Amniotic epithelial cell (primary cell): ENCODE measurements at places on chromosomes 3 and 15.
A peak's percentile ranks its signal among the peaks of the same experiment; 100 is the strongest.

- DNase-seq: peak; percentile 11
Measured at GRCh38 chr15:33029109-33029652, 165.3 kb downstream of the FMN1 start.

- peak; percentile 87 for DNase-seq
Measured at GRCh38 chr3:12679468-12679867, 15.6 kb upstream of the RAF1 start.

DNA sequence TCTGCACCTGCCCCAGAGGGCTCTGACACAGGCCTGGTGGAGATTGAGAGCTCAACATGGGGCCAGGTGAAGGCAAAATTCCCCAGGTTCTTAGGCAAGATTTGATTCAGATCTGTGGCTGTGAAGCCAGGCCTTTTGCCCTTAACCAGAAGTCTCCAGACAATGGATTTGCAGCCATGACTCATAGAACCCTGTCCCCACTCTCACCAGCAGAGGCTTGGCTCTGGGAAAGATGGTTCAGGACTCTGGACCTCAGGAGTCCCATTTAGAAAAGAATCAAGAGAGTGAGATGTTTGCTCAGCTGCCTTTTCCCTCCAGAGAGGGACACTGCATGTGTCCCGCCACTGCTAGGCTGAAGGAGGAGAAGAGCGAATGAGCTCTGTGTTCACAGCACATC is 361.4 kb upstream of the ICE2 start:
- DNase-seq: peak; percentile 44

- DNase-seq: no peak
Measured at GRCh38 chr15:65077981-65078352, 1.4 kb downstream of the KBTBD13 start.

DNA sequence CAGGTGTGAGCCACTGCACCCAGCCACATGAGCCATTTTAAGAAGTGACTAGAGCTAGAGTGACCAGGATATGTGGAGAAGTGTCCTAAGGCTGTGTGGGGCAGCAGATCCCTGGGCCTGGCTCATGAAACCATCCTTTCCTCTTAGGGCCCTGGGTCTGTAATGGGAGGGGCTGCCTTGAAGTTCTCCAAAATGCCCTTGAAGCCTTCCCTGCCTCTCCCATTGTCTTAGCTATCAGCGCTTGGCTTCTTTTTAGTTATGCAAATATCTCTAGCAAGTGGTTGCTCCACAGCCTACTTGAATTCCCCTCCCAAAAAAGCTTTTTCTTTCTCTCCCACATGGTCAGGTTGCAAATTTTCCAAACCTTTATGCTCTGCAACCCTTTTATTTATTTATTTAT is 112.4 kb upstream of the SPATA16 start:
- no peak for DNase-seq

GRCh38 chr3:50651445-50651844 is 23.3 kb upstream of the DOCK3 start:
- DNase-seq: no peak

DNA sequence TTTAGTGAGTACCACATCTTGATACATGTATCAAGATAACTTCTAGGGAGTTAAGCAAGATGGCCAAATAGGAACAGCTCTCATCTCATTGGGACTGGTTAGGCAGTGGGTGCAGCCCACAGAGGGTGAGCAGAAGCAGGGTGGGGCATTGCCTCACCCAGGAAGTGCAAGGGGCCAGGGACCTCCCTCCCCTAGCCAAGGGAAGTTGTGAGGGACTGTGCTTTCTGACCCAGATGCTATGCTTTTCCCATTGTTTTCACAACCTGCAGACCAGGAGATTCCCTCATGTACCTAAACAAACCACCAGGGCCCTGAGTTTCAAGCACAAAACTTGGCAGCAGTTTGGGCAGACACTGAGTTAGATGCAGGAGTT is 665.0 kb upstream of the CBLB start:
- DNase-seq: no peak

- no peak for DNase-seq
Measured at GRCh38 chr15:62544446-62544845, 379.4 kb upstream of the C2CD4B start.

DNA sequence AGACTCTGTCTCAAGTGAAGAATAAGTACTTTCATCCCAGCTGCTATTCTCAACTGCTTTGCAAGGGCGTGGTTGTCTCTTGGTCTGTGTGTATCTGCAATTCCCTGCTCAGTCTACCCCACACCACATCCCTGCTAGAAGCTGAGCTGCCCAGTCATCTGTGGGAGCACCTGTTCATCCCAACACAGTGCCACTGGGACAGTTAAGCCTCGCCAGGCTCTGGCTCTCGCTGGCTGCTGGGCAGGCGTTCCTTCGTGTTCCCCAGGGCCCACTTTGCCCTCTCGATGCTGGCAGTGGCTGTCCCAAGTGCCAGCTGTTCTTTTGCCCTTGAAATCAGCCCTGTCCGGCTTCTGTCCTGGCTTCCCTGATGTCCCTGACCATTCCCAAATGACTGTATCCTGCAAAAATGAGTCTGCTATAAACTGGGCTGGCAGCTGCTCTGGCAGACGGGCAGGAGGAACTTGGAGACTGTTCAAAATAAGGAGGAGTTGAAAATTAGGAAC is 91.6 kb upstream of the KLHL25 start:
- no peak for DNase-seq

- no peak for DNase-seq
Measured at GRCh38 chr15:69815793-69816192, 281.9 kb downstream of the TLE3 start.

DNA sequence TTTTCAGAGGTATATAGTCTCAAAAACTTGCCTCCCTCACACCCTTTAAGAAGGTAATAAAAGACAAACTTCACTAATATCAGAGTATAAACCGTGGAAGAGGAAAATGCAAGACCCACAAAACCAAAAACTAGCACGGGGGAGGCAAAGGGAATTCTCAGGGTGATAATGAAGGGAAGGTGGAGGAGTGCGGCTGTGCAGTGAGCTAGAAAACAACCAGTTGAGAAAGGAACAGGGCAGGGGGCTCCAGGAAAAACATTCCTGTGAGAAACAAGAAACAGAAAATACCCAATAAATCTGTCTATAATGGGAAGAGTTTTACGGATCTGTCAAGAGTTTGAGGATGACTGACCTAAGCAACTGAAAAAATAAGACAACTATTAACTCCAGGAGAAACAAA is 31.6 kb downstream of the TAMM41 start:
- no peak for DNase-seq

GRCh38 chr3:150734795-150735119 is 28.2 kb downstream of the SIAH2 start:
- DNase-seq: no peak

DNA sequence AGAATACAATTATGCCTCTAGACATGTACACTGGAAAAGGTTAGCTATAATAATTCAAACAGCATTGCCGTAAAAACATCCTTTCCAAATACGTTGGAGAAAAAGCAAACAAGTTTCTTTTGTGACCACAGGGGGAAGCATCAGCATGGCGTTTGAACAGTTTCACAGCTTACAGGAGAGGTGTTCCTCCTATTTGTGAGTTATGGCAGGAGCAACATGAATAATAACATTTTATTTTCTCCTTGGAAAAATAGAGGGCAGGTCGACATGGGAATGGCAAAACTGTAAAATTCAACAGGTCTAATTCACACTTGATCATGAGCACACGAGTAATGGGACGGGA is 39.7 kb upstream of the GADL1 start:
- DNase-seq: peak; percentile 60

DNA sequence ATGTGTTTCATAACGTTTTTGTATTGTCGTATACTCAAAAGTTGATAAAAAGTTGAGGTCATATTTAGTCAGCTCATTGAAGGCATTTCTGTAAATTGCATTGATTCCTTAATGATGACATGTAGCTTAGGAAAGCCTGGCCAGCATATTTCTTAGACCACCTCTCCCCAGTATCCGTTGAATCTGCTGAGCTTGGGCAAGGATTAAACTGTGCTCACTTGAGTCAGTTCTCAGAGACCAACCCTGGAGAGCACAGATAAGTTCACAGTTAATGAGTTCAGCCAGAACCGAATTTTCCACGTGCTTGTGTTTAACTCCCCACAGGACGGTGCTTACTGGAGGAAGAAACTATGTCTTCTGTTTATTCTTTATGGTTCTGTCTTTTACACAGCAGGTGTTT is 132.7 kb downstream of the SLC25A26 start:
- peak; percentile 89 for DNase-seq

DNA sequence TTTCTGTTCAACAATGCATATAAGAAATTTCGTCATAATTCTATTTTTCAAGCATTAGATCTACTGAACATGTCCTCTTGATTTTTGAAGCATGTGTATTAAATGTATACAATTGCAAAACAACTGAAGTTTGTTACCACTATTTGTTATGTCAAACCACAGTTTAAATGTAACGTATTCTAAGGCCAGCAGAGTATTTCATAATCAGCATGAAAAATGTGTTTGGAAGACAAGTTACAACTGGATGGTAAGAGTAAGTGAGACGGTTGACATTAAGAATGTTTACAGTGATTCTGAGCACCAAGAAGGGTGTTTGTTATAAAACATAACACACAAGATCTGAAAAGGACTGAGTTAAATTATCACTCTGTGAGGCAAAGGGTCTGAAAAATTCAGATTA is 738.4 kb downstream of the PLOD2 start:
- DNase-seq: peak; percentile 2

DNA sequence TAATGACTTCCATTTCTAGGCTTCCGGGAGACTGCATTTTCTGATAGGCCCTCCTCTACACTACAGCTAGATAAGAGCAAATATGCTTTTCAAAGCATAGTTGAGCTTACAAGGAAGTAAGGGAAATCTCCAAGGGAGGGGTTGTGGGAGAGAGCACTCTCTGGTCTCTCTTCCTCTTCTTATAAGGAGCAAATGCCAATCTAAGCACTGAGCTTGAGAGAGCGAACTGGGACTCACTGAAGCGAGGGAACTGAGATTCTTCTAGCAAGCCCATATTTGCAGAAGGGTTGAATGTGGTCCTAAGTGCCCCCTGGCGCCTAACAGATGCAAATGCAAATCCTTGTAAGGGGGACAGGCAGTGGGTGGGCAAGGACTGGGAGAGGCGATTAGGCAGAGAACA is 164.8 kb downstream of the ERC2 start:
- peak; percentile 51 for DNase-seq

DNA sequence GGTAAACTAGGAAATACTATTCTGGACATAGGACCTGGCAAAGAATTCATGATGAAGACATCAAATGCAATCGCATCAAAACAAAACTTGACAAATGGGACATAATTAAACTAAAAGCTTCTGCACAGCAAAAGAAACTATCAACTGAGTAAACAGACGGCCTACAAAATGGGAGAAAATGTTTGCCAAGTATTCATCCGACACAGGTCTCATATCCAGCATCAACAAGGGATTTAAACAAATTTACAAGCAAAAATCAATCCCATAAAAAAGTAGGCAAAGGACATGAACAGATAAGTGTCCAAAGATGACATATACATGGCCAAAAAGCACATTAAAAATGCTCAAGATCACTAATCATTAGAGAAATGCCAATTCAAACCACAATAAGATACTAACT is 1088.9 kb downstream of the NAALADL2 start:
- no peak for DNase-seq

DNA sequence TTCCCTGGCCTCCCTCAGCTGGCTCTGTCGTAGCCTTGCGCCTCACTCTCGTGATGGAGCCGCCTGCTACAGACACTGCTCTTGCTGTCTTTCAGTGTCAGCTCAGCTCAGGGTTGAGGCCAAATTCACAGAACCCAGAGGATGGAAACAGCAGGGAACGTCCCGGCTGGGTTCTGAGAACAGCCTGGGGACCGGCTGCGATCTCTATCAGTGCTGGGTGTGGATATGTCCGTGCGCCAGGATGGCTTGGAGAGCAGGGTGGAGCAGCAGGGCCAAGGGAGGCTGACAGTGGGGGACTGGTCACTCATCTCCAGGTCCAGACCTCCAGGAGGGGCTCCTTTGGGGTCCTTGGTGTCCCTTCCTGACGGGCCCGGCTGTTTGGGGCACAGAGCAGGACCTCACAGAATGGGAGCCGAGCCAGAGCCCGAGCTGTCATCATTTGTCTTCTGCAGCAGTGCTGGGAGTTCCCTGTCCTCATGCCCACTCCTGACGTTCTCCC is 18.4 kb downstream of the KLF15 start:
- no peak for DNase-seq

DNA sequence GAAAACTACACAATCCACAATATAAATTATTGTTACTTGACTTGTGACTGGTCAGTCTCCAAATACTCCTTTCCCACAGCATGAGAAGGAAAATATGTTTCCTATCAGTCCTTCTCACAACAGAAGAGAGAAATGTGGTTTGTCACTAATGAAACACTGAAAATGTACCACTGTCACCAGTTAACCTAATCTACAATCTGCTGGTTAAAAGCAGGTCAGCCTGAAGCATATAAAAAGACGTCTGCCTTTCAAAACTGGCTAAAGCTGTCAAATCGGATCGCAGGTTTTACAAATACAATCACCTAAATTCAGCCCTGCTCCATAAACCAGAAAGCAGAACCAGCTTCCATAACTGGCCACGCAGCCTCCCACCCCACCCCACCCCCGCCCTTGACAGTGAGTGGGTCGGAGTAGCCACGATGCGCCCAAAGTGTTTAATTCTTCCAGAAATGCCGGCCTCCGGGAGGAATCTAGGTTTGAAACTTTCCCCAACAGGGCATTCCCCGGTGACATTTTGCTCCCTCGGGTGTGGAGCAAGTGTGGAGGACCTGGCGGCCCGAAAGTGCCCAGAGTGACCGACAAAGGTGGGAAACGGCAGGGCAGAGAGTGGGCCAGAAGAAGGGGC is 682 bp downstream of the ETFA start:
- peak; percentile 8 for DNase-seq

- no peak for DNase-seq
Measured at GRCh38 chr3:36900474-36901443, 44.1 kb downstream of the TRANK1 start.

- no peak for DNase-seq
Measured at GRCh38 chr15:30919877-30920550, 16.3 kb downstream of the FAN1 start.

- DNase-seq: peak; percentile 92
Measured at GRCh38 chr15:94230883-94231722, at the start of gene MCTP2. MCTP2 (plus strand) TSS chr15:94231561; CDS start chr15:94298266, 66,705 bp downstream.

DNA sequence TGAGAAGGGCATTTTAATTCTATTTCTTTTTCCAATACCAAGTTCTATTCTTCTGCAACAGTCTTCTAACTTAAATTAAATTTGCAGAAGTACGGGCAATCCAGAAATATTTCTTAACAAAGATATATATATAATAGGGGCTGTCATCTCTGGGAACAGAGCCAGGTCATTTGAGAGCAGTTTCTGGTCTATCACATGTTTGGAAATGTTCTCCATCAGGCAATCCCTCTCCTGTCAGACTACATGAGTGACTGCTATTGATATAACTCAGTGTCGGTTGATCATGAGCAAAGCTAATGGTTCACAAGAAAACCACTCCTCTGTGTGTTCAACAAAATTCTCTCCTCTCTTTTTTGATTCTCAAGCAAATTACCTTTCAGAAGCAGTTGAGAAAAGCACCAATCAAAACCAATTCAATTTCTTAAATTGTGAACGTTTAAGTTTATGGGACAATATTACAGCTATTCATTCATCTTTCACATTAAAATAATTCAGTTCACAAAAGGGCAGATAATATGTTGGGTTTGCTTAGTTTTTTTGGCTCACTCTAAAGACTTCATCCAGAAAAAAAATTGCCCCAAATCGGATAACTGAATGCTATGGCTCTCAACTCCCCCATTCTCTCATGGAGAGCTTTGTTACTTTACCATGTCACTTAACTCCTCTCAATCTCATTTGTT is 152.9 kb upstream of the TGFBR2 start:
- peak; percentile 49 for DNase-seq

- DNase-seq: no peak
Measured at GRCh38 chr3:123635217-123635616, 50.4 kb upstream of the HACD2 start.

GRCh38 chr3:7332696-7333095 is 471.8 kb downstream of the GRM7 start:
- DNase-seq: no peak

- peak; percentile 62 for DNase-seq
Measured at GRCh38 chr3:165463531-165463930, 267.3 kb upstream of the SLITRK3 start.
